NCI-H1092 (cell line): ENCODE measurements at places on chromosomes 5 and 9.

- no peak for DNase-seq
These were observed 20.2 kb downstream of the RGS3 start for GRCh38 chr9:113483676-113484257.

DNA sequence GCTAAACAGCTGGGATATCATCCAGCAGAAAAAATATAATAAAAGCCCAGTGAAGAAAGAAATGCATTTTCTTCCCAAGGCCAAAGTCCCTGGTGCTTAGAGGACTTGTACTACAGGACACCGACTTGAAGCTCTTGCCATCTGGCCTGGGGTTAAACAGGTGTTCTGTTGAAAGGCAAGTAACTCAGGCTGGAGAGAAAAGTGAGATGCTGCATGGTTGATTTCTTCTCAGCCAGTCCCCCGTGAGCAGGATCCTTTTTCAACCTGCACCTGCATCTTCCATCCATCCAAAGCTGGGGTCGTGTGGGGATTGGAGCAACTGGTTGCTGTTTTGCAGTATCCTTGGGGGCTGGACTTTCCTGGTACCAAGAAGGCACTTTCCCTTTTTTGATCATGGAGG lies 146.1 kb upstream of the RPS23 start:
- DNase-seq, result no peak

DNA sequence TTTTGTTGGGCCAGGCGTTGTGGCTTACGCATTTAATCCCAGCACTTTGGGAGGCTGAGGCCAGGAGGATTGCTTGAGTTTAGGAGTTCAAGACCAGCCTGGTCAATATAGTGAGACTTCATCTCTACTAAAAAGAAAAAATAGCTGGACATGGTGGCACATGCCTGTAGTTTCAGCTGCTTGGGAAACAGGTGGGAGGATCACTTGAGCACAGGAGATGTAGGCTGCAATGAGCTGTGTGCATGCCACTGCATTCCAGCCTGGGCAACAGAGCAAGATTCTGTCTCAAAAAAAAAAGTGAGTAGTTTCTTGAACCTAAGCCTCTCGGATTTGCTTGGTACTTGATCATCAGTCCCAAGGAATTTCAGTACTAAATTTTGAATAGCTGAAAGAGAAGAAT lies 26.9 kb downstream of the G3BP1 start:
- DNase-seq, result no peak

GRCh38 chr9:94719878-94720277 lies 6.6 kb upstream of the AOPEP start:
- no peak for DNase-seq

DNA sequence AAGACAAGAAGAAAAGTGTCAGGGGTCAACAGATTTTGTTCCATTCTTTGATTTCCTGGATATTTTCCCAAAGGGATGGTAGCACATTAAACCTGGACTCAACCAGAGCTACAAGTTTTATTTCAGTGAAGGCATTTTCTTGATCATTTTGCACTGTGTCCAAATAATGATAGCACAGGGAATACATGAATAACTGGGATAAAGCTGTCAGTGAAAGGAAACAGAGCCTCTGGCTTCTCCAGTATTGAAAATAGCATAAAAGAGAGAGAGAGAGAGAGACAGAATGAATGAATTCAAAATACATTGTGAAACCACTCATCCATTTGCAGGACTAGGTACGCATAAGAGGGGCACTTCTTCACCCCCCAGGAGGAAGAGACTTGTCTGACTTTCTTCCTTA lies 43.0 kb downstream of the SEMA5A start:
- DNase-seq, result no peak

- no peak for DNase-seq
These were observed 475.6 kb downstream of the DMRTA1 start for GRCh38 chr9:22922222-22922621.

DNA sequence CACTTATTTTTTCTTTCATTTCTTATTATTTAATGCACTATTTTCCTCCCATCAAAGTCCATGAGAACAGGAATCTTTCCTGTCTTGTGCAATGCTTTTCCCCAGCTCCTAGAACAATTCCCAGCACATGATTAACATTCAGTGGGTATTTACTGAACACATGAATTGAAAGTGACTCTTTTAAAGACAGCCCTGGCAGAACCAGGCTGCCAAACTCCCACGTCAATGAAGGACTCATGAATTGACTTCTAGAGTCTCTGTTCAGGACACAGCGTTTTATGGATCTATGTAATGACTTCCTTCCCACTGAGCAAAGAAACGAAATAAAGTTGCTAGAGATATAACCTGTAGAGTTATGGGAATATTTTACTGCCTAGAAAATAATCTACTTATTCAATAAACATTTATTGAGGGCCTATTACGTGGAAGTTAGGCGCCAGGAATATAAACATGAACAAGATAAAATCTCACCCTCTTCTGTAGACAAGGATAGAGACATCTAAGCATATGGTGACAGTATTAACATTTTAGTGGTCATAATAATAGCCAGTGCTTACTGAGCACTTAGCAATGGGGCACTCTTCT lies 485.9 kb upstream of the KLF4 start:
- no peak for DNase-seq

- DNase-seq, result peak; percentile 84
These were observed 60.1 kb upstream of the ZNF608 start for GRCh38 chr5:124806373-124807077.

DNA sequence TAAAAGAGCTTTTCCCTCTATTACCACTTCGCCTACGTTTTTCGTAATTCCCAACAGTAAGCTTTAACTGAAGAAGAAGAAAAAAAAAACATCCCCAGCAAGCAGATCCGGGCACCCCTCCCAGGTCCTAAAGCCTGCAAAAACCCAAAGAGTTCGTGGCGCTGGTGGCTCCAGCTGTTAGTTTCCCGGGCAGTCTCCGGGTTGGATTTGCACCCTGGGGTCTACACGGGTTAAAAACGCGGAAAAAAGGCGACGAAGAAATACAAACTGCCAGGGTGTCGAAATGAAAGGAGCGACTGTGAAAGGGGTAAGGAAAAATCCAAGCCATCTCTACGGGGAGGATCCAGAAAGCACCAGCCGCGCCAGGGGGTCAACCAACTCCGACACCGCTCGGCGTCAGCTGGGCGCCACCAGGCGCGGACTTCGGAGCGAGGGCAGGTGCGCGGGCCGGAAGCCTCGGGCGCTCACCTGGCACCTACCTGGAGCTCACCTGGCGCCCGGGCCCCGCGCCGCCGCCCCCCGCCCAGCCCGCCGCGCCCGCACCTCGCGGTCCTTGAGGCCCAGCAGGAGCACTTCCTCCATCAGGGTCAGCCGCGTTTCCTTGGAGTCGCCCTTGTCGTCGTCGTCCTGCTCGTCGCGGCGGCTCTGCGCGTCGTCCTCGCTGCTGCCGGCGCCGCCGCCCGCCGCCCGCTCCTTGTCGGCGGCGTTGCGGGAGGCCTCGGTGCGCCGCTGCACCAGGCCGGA lies 680 bp downstream of the GOLPH3 start:
- peak; percentile 44 for DNase-seq

- DNase-seq, result no peak
These were observed 42.0 kb downstream of the ITK start for GRCh38 chr5:157222506-157223230.

- no peak for DNase-seq
These were observed 5.8 kb upstream of the RAB14 start for GRCh38 chr9:121207371-121207940.

GRCh38 chr5:1916041-1917001 lies 33.6 kb upstream of the IRX4 start:
- no peak for DNase-seq

DNA sequence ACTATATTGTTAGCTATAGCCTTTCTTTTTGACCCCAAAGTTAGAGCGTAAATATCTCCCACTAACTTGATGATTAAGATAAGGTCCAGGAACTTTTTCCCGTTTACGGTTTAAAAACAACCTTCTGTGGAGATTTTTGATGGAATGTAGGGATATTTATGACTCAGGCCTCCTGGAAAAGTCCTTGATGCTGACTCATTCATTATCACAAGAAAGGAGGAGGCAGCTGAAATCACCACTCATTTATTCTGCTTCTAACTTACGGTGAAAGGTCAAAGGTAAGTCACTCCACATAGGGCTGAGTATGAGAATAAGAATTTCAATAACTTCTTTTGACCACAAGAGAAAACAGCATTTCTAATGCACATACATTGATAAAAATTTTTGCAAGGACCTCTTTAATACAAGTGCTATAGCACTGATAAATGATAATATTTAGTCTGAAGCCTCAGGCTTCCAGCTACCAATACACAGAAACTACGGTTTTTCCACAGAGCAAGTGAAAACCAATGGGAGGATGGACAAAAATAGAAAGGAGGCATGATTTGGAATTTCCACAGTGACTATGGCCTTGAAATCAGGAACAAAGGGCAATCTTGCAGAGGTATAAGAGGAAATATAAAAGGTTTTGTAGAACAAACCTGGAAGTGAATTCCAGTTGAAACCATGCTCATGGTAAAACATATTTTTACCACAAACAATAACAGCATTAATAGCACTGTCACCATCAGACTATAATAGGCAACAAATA lies 146.5 kb downstream of the PPP2R2B start:
- DNase-seq, result no peak

GRCh38 chr5:33166948-33167347 lies 273.8 kb upstream of the TARS1 start:
- no peak for DNase-seq

- no peak for DNase-seq
These were observed 199.8 kb upstream of the PTGER4 start for GRCh38 chr5:40479939-40480338.

DNA sequence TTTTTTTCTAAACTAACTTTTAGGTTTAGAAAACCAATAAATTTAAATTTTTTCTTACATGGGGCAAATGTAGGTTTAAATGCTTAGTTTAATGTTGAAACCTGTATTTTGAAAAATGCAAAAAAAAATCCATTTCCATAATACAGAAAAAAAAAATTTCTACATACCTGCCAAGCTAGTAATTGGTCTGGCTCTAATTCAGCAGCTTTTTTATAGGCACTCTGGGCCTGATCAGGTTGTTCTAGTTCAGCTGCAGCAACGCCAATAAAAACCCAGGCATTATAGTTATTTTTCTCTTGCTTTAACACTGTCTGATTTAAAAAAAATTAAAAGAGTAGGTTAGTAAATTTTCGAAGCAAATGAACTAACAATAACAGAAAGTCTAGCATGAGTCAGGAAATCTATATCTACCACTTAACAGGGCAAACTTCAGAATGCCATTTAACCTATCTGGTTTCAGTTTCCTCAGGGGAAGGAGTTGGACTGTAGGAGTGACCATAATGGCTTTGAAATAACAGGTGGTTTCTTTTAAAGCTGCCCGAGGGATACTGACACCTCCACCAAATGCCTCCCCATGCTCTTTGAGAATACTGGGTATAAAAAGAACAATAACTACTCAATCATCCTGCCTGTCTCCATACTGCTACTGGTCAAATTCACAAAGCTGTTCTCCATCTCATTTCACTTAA lies 11.6 kb downstream of the SKIC3 start:
- peak; percentile 0 for DNase-seq

DNA sequence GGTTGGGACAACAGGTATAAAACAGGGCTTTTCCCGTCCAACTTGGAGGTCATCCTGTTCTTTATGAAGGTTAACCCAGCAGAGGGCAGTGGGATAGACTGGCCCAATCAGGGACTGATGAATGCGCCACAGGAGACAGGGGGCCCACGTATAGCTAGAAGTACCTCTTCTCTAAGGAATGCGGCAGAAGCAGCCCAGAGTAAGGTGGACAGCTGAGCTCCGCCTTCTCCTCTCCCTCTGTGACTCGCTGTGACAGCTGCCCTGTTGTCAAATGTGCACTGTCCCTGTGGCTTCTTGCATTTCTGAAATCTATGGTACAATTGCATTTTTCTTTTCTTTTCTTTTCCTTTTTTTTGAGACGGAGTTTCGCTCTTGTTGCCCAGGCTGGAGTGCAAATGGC lies 306.6 kb downstream of the FBXL7 start:
- no peak for DNase-seq

DNA sequence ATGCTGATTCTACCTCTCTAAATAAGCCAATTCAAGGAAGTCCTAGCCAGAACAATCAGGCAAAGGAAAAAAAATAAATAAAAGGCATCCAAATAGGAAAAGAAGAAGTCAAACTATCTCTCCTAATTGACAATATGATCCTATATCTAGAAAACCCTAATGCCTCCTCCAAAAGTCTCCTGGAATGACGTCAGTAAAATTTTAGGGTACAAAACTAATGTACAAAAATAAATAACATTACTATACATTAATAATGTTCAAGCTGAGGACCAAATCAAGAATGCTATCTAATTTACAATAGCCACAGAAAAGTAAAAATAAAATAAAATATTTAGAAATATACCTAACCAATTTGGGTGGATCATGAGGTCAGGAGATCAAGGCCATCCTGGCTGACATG lies 33.8 kb upstream of the C6 start:
- no peak for DNase-seq

DNA sequence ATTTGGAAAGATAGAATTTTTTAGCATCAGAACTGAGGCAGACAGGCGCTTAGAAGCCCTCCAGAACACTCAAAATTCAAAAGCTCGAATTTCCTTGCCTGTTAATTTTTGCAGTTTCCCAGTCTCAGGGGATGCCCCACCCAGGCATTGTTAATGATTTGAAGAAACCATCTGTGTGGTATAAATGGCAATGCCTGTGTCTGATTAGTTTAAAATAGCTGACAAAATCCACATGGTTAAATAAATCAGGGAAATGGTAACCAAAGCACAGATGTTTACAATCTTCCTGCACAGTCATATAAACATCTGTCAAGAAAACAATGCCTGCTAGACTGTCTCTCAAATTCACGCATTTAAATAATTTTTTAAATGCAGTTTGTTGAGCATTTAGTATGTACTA lies 185.2 kb upstream of the RGMB start:
- DNase-seq, result no peak

- no peak for DNase-seq
These were observed 73.4 kb upstream of the CDH6 start for GRCh38 chr5:31119938-31120641.

DNA sequence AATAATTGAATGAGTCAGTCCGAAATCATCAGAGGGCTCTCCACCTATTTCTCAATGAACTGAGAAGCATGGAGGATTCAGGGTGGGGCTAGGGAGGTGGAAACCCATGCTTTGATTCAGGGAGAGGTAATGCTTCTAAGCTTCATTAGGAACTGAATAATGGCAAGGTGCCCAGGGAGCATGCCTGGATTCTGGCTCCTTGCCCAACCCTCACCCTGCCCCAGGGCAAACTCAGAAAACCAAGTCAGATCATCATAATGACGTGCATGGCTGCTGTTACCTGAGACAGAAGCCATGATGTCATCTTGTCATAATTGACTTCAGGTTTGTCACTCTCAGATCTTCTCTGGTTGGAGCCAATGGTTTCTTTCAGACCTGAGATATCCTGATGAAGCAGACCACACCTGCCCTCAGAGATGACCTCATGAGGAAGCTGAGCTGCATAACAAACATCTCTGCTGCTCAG lies 199.6 kb downstream of the SYK start:
- no peak for DNase-seq

DNA sequence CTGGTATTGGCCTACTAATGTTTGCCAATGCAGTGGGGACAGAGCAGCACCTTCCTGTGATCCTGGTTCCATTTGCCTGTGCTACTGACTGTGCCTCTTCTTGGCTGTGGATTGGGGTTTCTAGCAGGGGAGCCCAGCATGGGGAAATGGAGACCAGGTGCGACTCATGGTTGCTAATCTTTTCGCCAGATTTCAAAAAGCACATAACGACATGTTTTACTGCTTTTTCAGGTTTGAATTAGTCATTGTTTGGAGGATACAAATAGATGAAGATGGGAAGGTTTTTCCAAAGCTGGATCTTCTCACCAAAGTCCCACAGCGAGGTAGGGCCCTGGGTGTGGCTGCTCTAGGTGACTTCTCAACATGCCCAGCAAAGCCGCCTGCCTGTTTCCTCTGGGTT lies 57.6 kb downstream of the IPPK start:
- DNase-seq, result no peak

GRCh38 chr5:74491586-74491985 lies 148.9 kb downstream of the ENC1 start:
- no peak for DNase-seq
